ENCODE measurements at places on chromosomes 1 and 21.

DNA sequence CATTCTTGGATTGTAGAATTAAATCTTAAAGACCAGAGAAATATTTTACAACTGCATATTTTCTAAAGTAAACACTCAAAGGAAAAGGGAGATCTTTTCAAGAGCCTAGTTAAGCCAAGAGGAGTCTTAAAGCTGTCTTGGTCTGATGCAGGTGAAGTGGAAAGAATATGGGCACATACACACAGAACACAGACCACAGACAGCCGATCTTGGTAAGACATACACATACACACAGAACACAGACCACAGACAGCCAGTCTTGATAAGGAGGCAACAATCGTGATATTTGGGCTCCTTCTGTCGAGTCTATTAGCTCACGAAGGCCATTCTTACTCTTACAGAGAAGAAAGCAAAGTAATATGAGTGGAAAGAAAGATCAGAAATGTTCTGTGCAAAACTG is 1153.9 kb upstream of the TMPRSS15 start:
- DNase-seq, result no peak

DNA sequence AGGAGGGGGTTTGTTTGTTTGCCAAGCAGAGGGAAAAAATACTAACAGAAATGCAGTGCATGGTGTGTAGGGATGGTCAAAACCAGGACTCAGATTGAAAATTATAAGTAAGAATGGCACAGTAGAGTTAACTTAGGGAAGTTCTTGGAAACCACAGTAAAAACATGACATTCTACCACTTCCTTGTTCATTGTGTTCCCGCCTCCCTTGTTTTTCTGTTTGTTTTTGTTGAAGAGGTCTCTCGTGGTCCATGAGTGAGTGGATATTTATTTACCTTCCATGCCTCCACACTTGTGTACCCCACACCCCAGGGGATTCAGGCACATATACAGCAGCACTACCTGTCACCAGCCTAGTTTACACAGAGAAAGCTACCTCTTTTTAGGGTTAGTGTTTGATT is 69.6 kb downstream of the OLFML2B start:
- no peak for DNase-seq

DNA sequence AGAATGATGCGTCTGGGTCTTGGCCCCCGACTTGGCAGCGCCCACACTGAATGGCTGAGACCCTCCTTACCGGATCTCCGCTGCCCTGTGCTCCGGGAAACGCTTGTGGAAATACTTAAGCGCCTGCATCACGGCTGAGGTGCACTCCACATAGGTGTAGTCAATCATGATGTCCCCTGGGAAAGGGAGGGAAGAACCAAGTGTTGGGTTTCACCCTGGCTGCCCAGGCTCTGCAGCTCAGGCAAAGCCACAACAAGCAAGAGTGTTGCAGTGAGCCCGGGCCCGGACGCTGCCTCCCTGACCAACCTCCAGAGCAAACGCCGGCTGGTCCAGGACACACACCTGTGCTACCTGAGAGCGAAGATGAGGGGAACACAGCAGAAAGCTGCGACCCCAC is 21.5 kb upstream of the SPATC1L start:
- no peak for DNase-seq

GRCh38 chr21:27818847-27819246 is 852.0 kb upstream of the ADAMTS5 start:
- no peak for DNase-seq

DNA sequence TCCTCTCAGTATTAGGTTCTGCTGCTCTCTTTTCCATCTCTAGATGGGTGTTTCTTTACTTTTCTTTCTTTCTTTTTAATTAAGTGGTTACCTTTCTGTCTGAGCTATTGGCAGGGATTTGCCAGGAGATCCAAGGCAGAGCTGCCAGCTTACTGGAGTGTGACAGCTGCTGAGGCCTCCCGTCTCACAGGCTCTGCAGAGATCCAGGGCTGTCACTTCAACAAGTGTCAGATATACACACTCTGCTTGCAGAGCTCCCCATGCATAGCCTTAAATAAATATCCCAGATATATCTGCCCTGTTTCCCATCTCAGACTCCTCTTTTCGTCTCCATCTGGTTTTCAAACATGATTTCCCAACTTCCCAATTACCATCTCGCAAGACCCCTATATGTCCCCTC is 124.3 kb downstream of the NOS1AP start:
- no peak for DNase-seq

DNA sequence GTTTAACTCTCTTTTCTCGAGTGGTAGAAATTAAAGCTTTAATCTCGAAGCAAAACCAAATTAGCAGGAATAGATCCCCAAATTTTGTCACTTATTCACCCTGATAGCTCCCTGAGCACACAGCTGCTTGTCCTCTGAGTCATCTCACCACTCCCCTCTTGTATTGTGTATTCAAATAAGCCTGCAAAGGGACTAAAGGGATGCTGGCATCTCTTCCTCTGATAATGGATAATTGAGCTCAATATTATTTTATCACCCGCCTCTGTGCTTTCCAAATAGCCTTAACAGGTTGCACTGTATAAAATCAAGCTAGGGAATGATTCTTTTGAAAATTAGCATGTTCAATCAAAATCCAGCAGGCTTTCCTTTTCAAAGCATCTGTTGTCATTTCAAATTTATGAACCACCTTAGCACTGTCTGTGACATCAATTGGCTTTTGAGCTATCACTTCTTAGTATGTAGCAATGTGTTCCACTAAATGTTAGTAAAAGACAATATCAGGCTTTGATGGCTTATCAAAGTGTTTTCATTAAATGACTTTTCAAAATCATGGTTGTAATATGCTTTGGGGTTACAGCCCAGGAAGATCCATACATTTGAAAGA is 561.6 kb downstream of the PLA2G4A start:
- DNase-seq, result no peak

DNA sequence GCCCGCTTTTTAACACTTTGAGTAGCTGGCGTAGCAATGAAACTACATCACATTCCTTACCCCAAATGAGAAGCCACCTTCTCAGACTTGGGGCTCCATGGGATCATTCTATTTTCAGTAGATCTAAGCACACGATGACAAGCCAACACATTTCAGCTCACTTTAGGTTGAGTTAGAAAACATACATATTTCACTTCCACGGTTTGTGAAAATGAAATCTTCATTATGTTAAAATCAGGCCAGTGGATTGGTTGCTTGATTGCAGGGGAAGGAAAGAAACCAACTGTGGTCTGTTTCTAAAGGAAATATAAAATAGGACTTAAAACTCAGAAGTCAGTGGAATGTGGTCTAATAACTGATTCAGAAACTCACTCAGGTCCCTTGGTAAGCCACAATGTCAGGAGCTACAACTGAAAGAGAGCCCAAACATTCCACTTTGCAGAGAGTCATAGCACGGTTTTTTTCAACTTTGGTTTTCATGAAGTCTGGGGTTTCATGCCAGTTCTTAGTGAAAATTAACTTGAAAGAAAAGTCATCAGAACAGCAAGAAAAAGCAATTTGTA is 82.3 kb upstream of the TIAM1 start:
- DNase-seq, result no peak

DNA sequence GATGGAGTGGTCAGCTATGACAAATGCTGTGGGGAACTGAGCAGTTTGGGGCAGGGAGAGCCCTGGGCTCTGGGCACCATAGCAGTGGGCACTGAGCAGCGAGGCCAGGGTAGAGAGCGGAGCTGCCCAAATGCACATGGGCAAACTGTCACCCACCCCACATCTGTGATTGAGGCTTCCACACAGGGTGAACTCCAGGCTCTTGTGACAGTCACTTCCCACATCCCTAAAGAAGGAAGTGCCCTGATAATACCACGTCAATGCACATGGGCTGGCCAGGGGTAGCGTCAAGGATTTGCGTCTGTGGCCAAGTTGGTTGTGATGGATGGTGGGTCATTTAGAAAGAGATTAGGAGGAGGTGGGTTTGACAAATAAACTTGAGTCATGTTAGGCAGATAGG is 2.6 kb upstream of the GUCA2B start:
- DNase-seq, result no peak

DNA sequence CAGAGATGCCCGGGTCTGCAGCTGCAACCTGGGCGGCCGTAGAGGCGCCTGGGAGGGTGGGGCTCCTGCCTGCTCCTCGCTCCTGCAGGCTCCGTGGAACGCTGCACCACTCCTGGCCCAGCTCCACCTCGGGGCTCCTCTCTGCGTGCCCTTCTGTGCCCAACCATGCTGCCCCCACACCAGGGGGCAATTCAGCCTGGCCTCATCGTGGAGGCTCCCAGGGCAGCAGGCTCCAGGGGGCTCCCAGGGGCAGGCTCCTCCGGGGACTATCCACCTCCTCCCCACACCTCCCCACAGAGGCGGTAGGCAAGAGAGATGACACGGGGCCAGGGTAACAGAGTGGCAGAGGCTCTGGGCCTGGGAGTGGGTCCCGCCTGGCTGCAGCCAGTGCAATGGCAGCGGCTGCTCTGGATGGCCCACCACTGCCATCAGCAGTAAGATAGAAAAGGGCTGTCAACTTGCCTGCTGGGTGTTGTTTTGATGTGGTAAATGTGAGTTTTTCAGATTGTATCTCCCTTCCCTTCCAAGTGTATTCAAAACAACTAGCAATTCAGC is 22.4 kb upstream of the LRRC8C start:
- no peak for DNase-seq

Data from HuH-7 (cell line).